Stimulated activated CD4-positive, alpha-beta T cell treated with anti-CD3 and anti-CD28 coated beads, Interleukin-2, amount 100 ng/mL, for 24 hours (primary cell): ENCODE measurements at places on chromosomes 4 and X.
A peak's percentile ranks its signal among the peaks of the same experiment; 100 is the strongest.

DNA sequence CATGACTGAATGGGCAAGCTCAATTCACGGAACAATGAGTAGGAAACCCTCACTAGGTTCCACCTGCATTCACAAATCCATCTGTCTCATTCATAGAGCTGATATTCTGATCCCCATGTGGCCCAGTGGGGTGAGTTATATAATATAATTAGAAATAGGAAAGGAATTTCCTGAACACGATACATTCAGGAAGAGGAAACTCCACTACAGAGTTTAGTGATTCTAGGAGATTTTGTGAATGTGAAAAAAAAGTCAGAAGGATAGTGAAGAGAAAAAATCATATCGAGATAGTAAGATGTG, 471.2 kb downstream of the GASK1B start:
- no peak for DNase-seq

GRCh38 chrX:143945171-143945570, 61.3 kb downstream of the UBE2NL start:
- no peak for DNase-seq

- DNase-seq = no peak
These were observed 131.3 kb upstream of the AGA start for GRCh38 chr4:177573507-177573906.

DNA sequence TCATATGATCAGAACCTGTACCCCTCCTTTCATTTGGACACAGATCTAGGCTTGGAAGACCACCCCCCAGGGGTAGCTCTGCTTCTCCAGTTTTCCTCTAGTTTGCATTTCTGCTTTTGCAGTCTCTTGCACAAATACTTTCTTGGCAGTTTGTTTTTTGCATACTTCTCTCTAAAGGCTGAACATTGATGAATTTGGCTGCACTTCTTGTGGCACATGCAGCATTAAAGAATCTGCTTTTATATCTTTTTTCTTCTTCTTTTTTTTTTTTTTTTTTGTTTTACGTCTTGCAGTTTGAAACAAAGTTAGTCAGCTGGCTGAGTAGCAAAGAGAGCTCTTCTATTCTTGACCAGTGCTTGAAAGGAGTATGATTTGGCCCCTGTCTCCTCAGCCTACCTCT, 273.0 kb downstream of the GLUD2 start:
- DNase-seq = no peak

DNA sequence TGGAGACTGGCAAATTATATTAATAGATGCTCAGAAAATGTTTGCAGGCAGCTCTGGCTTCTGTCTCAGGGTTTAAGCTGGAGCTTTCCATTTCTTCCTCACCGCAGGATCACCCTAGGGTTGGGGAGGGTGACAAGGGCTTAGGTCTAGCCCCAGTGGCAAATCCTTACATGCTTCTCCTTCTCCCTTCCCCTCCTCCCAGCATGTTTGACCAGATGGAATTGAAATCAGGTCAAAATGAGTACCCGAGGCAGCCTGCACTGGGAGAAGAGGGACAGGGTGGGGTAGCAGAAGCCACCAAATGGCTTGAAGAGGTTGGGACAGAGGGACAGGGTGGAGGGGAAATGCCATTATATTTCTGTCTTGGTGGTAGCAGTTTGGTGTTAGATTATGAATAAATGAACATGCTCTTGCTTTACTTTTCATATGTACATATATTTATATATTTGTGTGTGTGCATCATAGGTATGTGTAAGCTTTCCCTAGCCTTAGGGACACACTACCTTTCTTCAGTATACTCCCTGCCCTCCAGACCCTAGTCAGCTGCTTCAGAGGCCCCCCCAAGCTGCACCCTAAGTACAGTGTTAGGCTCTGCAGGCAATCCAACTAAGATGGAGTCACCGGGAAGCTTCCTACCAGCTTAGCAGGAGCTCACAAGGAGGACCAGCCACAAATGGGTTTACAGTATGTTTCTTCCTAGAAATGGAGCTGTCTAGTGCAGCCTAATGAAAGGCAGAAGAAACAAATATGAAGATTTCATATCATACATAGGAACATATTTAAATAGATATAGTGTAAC, 1.8 kb downstream of the TMEM35A start:
- DNase-seq = no peak

DNA sequence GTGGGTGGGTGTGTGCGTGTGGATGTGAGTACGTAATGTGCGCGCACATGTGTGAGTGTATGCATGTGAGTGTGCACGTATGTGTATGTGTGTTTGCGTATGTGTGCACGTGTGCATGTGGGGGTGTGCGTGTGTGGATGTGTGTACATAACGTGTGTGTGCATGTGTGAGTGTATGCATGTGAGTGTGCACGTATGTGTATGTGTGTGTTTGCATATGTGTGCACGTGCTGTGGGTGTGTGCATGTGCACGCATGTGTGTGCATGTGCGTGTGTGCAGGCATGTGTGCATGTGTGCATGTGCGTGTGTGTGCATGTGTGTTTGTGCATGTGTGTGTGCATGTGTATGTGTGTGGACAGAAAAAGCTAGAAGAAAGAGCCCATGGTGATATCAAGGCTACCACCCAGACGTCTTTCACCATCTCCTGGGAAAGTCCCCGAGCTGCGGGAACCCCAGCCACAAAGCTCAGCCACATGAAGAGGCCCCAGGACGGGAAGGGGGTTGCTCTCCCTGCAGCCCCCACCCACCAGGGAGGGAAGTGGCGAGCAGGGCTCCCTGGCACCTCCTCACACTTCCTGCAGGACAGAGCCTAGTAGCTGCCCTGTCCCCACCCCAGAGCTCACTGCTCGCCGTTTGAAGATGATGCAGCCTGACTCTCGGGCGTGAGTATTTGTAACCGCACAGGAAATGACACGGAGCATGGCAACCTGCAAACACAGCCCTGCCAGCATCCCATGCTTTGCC, 108.3 kb downstream of the DCTD start:
- peak; percentile 50 for DNase-seq

- DNase-seq = no peak
These were observed 102.4 kb upstream of the ADRA2C start for GRCh38 chr4:3663791-3664190.

DNA sequence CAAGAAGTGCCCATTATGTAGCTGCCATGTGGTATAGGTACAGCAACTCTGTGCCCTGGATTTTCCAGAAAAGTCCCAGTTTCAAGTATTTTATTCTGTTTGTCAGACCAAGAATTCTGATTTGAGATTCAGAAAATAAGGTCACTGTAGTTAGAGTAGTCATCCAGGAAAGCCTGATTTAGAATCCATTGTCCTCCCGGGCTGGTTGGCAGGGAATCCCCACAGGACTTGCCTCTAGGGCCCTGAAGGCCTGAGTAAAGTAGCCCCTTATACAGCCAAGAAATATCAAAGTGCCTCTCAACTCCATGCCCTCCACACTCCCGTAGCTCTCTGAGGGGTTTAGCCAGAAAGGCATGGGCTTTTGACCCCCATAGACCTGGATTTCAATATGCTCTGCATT, 36.3 kb downstream of the RTL5 start:
- no peak for DNase-seq

- DNase-seq = no peak
These were observed 112.9 kb upstream of the C1QTNF7 start for GRCh38 chr4:15314974-15315373.

DNA sequence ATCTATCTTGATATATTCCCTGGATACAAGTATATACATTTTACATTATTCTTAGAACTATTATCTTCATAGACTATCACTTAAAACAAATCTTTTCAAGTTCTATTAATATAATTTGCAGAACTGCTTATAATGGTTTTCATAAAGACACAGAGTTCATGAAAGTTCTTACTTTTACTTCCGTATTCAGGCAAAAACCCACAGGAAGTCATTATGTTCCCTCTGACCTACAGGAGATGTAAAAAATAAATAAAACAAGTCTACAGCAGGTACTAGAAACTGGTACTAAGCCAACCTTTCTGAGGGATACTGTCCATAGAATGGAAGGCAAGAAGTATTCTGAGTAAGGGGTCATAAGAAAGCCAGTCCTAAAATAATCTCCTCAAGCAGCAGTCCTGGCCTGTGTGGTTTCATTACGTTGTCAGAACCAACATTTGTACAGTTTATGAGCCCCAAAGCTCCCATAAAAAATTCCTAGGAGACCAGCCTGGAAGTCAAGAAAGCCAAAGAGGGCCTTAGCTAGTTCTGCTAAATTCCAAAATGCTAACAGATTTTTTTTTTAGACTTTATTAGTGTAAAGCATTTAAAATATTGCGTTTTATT, 68.6 kb downstream of the CAMK2D start:
- no peak for DNase-seq

DNA sequence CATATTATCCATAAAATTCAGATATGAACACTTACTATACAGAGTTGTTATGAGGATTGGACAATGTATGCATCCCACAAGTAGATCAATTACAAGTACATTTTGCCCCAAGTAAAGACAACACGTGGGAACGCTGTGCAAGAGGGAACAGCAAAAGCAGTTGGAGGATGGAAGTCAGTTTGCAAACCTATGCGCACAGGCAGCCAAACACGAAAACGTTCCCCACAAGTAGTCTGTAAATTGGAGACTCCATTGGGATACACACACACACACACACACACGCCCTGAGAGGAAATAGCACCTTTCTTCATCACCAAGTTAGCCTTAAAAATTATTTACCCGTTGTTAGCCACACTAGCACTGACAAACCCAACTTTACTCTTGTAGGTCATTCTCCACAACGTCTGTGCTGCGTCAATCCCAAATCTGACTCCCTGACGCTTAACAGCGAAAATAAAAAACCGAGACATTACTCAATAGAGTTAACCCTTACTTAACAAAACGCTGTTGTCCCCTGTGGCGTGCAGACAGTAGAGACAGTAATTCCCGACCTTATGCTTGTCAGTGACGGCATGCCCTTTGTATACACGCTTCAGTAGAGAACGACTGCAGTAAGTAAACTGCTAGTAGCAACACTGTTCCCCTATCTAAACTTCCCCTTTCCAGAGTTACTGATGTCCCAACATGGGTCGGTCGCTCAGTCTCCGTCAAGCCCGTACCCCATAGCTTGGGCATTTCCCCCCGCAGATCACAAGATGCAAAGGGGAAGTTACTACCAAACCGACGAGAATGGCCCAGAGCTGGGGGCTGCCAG, 730 bp downstream of the MANBA start:
- no peak for DNase-seq
